Stimulated activated CD8-positive, alpha-beta memory T cell treated with anti-CD3 and anti-CD28 coated beads, Interleukin-4, amount 100 ng/mL, for 1 hour (primary cell): ENCODE measurements at places on chromosomes 5 and 9.

DNA sequence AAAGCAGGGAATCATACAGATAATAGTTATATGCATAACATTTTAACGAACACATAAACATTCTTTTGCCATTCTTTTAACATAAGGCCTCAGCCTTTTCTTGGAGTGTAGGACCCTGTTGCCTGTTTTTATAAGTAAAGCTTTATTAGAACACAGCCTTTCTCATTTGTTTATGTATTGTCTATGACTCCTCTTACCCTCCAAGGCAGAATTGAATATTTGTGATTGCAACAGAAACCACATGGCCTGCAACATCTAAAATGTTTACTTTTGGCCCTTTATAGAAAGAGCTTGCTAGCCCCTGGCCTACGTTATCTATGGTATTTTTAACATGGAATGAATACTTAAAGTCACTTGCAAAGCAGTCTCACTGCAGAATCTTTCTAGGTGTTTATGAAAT, 2.6 kb downstream of the SLC31A1 start:
- no peak for DNase-seq

GRCh38 chr5:91742550-91742949, 359.4 kb upstream of the ARRDC3 start:
- no peak for DNase-seq

DNA sequence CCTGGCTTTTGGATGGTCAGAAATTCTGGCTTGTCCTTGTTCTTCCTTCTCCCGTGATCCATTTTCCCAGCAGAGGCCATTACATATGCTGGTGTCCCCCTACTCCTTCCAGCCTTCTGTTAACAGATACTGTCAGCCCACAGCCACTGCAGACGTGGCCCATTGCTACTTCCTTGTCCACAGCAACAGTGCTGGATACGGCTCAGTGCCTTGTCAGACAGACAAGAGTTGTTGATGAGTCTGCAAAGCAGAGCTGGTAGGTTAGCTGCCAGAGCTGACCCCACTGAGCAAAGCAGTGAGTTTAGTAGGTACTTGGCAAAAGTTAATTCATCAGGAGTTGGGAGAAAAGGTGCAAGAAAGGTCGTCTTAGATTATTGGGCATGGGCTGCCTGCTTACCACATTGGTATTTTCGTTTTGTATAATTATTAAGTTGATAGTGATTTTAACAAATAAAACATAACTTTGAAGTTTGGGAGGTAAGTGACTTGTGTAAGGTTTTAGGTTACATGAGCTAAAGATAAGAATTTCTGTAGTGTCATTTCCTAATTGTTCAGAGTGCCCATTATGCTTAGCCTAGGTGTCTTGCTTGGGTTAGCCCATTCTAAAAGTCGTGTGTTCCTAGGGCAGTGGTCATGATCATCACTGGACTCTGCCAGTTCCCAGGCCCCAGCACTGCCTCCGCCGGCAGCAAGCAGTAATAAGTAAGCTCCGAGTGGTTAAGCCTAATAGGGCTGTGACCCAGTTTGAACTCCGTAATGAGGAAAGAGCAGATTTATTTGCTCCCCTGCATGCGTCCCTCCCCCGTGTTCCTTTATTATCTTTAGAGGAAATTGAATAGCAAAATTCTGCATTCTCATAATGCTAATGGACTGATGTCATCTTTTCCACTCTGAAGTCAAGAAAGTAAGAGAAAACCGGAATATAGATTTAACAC, 292.0 kb downstream of the FANCC start:
- DNase-seq: no peak

- no peak for DNase-seq
Measured at GRCh38 chr5:150523472-150524350, 15.8 kb downstream of the NDST1 start.

- DNase-seq: no peak
Measured at GRCh38 chr5:61822584-61822983, 483.4 kb upstream of the KIF2A start.
